ENCODE measurements at places on chromosomes 13 and 19.

- DNase-seq: no peak
Observed at GRCh38 chr19:37977391-37977790, 70.4 kb downstream of the SIPA1L3 start.

DNA sequence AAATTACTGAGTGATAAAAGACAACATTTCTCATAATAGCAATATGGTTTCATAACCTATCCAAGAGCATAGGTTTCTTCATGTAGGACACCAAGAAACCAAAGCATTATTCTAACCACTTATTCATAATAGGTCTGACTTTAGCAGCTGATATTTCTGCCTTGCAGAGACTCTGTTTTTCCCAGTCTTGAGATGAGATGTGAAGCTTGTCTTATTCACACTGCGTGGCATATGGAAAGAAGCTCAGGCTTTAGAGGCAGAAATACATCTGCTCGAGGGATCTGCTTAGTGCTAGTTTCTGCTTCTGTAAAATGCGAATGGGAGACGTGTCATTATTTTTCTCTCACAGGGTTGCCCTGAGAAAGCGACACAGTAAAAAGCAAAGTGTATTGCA is 232.0 kb upstream of the SPRY2 start:
- DNase-seq: no peak

DNA sequence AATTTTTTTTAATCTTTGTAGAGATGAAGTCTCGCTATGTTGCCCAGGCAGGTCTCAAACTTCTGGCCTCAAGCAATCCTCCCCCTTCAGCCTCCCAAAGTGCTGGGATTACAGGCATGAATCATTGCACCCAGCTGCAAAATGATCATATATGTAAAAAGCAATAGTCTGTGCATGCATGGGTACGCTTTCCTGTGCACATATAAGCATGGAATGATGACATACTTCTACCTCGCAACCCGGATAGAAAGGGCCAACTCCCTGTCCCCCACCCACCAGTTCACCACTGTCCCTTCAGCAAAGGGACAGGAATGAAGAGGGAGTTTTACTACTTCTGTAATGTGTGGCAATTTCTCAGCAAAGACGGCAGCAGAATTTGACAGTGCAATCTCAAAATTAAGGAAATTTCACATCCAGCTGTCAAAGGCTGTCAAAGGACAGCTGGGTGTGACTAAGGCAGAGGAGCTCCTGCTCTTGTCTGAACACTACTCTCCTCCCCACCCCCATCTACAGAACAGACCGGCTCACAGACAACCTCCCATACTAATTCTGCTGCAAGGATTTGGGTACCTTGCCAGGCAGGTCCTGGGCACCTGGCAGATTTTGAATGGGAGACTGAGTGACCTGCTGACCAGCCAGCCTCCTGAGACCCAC is 95.6 kb downstream of the TSHZ3 start:
- no peak for DNase-seq

- no peak for DNase-seq
Observed at GRCh38 chr13:29664591-29664990, 69.1 kb upstream of the SLC7A1 start.

GRCh38 chr13:99352351-99353245 is 45.4 kb upstream of the GPR183 start:
- no peak for DNase-seq

DNA sequence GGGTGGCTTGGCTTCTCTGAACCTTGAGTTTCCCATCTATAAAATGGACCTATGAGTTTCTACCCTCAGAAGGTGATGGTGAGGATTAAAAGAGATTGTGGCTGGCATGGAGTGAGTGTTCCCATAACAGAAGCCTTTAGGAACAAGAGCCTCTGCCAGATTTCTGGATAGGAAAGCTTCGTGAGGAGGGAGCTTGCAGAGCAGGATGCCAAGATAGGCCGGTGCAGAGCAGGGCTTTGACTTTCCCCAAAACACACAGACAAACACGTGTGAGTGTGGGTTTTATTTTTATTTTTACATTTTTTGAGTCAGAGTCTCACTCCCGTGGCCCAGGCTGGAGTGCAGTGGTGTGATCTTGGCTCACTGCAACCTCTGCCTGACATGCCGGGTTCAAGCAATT is 3.7 kb upstream of the CNN1 start:
- DNase-seq: no peak

DNA sequence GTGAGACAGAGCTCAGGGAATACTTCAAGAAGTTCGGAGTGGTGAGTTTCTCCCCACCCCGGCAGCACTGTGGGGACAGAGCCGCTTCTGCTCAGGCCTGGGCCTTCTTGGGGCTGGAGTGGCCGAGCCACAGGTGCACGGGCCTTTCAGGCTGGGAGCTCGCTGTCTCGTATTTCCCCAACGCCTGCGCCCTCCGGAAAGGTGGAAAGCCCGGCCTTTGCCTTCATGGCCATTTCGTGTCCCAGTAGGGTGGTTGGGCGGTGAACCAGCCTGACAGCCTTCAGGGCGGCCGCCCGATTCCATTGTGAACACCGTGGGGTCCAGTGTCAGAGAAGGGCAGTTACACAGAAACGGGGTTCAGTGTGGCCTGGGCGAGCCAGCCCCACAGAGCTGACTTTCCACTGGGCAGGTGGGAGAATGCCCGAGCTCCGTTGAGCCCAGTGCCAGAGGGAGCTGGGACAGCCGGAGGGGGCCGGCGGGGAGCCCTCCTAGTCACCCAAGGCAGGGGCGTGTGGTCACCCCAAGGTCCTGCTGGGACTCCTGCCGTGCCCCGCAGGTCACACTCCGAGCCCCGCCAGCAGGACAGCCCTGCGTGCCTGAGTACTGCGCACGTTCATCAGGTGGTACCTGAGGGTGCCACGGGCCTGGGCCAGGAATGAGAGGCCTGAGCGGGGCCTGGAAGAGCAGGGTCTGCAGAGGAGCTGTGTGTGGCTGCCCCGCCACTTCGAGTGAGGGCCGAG is 14.0 kb downstream of the DAZAP1 start:
- DNase-seq: no peak

DNA sequence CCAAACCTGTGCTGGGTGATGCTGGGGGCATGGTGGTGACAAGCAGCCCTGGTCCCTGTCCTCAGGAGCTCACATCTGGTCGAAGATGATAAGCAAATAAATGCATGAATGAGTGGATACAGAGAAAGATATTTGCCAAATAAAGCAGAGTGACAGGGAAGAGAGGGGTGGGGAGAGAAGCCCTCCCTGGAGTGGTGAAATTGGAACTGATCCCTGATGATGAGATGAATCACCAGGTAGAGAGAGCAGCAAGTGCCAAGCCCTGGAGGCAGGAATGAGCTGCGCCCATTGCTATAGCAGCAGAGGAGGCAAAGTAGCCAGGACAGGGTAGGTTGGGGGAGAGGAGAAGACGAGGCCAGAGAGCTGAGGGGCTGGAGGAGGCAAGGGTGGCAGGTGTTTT is 13.7 kb downstream of the FXYD5 start:
- peak; percentile 49 for DNase-seq

GRCh38 chr19:35739275-35740107 is 2.8 kb downstream of the IGFLR1 start:
- DNase-seq: no peak

- DNase-seq: no peak
Observed at GRCh38 chr13:35789335-35790165, 313.1 kb upstream of the MAB21L1 start.

DNA sequence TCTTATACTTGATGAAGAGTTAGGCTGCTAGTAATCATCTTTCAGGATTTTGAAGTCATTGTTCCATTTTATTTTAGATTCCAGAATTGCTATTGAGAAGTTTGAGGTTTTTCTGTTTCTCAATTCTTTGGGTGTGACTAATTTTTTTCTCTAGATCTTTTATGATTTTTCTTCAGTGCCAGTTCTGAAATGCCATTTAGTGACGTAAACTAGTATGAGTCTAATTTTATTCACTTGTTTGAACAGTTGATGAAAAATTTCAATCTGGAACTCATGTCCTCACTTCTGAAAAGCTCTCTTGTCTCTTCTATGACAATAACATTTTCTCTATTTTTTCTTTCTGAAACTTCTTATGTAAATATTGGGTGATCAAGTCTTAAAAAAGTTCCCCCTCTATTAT is 188.5 kb upstream of the HTR2A start:
- DNase-seq: no peak

DNA sequence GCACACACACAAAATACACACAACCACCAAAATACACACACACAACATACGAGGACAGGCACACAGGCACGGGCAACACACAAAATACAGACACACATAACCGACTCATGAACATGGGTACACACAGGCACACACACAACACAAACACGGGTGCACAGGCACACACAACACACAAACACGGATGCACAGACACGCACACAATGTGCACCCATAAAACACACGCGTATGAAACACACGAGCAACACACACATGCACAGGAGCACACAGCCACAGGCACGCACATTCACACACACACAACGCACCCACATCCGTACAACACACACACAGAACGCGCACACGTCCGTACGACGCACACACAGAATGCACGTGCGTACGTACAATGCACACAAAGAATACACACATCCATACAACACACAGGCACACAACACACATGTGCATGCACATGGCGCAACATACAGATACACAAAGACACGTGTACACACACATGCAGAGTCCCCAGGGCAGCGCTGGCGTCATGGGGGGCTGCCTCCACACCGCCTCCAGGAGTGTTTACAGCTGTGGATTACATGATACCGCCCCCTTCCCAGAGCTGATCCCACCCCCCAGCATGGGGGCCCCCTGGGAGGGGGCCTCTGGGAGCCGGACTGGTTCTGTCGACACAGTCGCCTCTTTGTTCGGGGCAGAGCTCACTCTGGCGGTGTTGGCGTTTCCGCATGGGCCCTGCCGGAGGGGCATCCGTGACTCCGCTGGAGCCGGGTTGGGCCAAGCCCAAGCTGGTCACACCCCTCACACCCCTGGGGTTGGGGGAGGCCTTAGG is 2.9 kb downstream of the SBNO2 start:
- DNase-seq: no peak

GRCh38 chr13:86309881-86310280 is 510.7 kb upstream of the SLITRK6 start:
- DNase-seq: no peak

DNA sequence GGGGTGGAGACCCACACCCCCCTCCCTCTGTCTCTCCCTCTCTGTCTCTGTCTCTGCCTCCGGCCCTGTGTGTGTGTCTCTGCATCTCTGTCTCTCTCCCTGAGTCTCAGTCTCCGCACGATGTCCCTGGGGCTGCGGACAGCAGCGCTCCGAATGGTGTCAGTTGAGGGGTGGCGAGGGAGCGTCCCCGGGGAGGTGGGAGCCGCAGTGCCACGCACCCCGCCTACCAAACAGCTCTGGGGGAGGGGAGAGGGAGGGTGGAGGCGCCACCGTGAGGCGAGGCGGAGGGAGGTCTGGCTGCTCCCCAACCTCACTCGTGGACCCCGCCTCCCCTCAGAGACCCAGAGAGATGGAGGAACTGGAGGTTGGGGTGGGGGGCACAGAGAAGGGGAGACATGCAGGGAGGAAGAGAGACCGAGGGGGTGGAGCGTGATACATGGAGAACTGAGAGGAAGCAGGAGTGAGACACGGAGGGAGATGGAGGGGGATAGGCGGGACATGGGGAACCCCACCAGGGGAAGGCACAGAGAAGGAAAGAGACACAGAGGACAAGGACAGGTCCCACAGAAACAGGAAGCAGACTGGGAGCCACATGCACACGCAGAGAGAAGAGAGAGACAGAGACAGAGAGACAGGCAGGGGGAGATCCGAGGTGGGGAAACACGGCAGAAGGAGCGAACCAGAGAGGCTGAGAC is 7.2 kb downstream of the ERFL start:
- no peak for DNase-seq

DNA sequence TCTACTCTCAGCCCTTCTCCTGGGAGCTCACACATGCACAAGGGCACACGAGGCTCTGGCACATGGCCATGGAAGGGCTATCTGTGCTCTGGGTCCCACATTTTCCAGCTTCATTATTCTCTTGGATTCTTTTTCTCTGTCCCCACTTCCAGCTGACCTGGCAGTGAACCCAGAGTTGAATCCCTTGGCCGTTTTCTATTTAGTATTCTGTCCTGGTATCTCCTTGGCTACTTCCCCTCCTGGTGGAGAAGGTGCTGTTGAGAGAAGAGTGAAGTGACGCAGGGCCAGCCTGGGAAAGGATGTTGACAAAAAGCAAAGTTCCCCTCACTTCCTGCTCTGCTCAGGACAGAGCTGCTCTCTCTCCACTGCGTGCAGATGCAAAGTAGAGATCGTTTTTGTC is 303.1 kb downstream of the IRS2 start:
- no peak for DNase-seq

GRCh38 chr13:64186071-64186470 is 2770.4 kb upstream of the PCDH20 start:
- no peak for DNase-seq

GRCh38 chr19:4342615-4343369 is 570 bp upstream of the MPND start:
- peak; percentile 99 for DNase-seq

DNA sequence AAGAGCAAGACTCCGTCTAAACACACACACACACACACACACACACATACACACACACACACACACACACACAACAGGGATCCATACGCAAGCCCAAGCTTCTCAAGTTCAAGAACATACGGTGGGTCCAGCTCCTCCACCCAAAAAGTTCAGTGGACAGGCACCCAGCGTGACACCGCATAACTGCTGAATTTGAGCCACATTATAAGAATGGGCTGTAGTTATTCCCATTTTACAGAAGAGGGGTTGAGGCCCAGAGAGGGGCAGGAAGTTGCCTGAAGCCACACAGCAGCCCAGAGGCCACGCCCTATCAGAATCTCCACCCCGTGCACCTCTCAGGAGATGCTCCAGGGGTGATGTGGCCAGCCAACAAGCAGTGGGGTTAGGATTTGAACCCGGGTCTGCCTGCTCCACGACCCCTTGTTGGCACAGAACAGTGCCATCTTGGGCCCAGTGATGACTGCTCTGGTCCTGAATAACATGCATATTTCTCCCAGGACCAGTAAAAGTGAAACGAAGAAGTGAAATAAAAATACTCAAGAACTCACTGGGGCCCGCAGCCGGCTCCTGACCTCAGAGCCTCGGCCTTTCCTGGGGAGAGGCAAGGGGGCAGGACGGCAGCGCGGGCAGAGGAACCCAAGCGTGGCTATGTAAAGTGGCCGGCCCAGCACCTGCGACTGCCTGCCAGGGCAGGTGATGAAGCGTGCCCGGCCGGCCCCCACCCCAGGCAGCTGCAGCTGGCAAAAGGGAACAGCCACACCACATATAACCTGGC is 61.9 kb downstream of the AP1M1 start:
- no peak for DNase-seq

- DNase-seq: no peak
Observed at GRCh38 chr19:10183926-10184325, 10.8 kb downstream of the DNMT1 start.

- DNase-seq: peak; percentile 54
Observed at GRCh38 chr13:24670961-24671381, 9.2 kb upstream of the ATP12A start.

GRCh38 chr13:99806671-99807070 is 164.9 kb downstream of the ZIC5 start:
- DNase-seq: no peak

DNA sequence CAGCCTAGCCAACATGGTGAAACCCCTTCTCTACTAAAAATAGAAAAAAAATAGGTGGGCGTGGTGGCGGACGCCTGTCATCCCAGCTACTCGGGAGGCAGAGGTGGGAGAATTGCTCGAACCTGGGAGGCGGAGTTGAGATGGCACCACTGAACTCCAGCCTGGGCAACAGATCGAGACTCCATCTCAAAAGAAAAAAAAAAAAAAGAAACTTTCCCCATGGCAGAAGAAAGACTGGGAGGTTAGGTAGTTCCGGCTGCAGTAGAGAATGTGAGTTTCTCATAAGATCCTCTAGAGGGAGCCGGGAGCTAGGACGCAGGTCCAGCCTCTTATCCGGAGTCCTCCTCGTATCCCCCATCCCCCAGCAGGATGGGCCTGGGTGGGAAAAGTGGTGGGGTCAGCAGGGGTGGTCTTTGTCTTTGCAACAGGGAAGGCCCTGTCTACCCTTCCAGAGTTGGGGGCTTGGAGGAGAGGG is 13.2 kb upstream of the CREB3L3 start:
- DNase-seq: peak; percentile 68

All from Daoy (cell line).